ENCODE measurements at places on chromosomes 5 and 9.

- no peak for DNase-seq
These were observed 15.8 kb downstream of the EXOC3 start for GRCh38 chr5:458547-459353.

DNA sequence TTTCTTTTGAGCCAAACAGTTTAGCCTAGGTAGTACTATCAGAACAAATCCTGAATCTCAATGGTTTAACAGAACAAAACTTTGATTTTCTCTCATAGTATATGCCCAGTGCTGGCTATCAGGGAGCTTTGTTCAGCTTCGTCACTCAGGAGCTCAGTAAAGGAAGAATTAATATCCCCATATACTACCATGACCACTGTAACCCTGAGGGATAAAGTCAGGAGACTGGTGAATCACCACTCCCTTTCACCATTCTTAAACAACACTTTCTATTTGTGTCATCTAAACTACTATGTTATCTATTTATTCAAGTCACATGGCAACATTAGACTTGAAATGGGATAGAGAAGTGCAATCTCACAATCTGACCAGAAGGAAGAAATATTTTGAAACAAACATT is 522.6 kb upstream of the COX7C start:
- no peak for DNase-seq

- DNase-seq, result peak; percentile 42
These were observed 885 bp downstream of the RNF44 start for GRCh38 chr5:176536132-176536901.

GRCh38 chr5:154464438-154464837 is 13.6 kb downstream of the HAND1 start:
- DNase-seq, result no peak

DNA sequence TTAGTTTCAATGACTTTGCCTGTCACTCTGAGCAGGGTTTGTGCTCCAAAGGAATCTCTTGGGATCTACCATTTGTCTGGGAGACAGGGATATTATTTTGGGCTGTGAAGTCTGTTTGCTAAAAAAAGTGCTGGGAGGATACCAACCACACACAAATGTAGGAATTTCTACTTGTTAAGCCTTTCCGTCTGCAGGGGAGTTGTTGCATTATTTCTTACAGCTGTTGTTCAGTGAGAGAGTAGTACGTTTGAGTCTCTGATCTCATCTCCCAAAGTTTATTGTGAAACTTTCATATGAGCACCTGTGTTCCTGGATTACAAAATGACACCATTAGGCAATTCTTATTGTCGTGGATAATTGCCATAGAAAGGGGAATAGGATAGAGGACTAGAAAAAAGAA is 78.3 kb upstream of the SEMA6A start:
- DNase-seq, result no peak

GRCh38 chr5:54309691-54310432 is 511 bp downstream of the ARL15 start:
- DNase-seq, result no peak

- DNase-seq, result no peak
These were observed 450.5 kb upstream of the PTPRD start for GRCh38 chr9:11063263-11063662.

GRCh38 chr9:134399435-134400056 is 73.3 kb downstream of the RXRA start:
- DNase-seq, result no peak

GRCh38 chr9:120583958-120584369 is 4.0 kb upstream of the CDK5RAP2 start:
- DNase-seq, result peak; percentile 80

DNA sequence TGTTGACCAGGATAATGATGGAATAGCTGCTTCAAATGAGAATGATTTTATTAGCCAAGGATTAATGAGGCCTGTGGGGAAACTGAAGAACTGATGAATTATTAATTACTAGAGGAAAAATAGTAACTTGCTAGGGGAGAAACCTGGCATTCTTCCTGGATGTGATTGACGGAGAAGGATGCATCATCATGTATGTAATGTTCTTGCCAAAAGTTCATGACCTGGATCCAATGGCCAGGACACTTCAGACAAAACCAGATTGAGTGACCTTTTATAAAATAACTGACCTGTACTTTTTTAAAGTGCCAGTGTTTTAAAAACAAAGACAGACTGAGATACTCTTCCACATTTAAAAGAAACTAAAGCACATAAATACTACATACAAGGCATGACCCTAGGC is 23.7 kb downstream of the KIAA1191 start:
- no peak for DNase-seq

DNA sequence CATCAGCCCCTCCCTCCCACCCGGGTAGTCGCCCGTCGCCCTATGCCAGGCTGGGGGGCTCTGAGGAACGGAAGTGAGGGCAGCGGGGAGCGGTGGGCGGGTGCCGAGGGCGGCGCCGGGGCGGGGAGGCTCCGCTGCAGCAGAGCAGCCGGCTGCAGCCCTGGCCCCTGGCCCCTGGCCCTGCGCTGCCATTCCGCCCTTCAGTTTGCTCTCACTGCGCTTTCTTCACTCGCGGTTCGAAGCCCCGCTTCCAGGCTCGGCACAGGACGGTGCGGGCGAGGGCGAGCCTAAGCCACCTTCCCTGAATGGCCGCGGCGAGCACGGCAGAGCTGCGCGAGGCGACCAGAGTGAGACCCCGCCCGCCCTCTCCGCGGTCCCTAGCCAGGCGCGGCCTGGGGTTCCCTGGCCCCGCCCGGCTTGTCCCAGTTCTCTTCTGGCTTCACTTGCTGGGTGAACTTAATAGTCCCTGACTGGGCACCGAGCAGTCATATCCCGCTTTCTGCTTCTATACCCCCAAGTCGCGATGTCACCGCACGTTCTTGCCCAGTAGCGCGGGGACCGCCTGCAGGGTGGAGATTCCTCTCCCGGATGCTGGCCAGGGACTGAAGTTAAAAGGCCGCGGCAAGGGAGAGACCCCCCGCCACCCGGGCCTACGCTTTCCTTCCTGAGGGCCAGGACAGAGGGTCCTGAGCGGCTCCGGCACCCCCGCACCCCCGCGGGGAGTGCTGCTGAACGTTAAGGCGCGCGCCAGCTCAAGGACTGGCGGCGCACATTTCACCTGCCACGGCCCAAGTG is 623 bp upstream of the TRIM36 start:
- no peak for DNase-seq

DNA sequence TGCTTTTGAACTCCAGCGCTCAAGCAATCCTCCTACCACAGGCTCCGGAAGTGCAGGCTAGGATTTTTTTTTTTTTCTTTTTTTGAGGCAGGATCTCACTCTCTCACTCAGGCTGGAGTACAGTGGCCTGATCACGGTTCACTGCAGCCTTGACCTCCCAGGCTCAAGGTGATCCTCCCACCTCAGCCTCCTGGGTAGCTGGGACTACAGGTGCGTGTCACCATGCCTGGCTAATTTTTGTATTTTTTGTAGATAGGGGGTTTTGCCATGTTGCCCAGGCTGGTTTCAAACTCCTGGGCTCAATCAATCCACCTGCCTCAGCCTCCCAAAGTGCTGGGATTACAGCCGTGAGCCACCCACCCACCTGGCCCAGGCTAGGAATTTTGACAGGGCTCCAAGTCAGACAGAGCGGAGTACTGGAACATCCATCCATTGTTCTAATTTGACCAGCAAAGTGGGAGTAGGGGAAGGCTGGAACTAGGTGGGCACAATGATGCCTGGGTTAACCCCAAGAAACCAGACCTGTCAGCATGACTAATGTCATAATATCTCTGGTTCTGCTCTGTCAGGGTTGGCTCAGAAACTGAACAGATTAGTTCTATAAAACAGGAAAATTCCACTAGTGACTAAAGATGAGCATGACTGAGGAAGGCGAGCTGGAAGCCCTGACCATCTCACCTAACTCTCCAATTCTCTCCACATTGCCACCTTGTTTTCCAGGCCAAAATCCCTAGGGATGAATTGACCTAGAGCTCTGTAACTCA is 9.2 kb downstream of the ZBTB5 start:
- DNase-seq, result no peak

DNA sequence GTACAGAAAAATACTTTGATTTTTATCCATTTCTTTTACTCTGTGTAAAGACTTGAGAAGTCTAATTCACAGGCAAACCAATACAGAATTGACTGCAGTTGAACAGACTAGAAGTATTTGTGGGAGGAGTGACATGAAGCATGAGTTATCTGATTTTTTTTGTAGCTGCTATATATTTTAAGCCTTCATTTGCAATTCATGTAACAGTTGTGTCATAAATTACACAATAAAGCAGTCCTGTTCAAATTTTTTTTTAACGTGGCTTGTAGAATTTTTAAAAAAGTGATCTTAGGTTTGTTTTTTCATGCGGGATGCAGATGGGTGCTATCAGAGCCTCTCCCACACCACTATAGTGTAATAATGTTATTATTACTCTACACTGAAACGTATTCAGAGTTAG is 2.9 kb upstream of the MAML1 start:
- no peak for DNase-seq

GRCh38 chr5:178560911-178561310 is 29.3 kb downstream of the COL23A1 start:
- no peak for DNase-seq

GRCh38 chr5:96880444-96881164 is 4.3 kb downstream of the ERAP2 start:
- no peak for DNase-seq

DNA sequence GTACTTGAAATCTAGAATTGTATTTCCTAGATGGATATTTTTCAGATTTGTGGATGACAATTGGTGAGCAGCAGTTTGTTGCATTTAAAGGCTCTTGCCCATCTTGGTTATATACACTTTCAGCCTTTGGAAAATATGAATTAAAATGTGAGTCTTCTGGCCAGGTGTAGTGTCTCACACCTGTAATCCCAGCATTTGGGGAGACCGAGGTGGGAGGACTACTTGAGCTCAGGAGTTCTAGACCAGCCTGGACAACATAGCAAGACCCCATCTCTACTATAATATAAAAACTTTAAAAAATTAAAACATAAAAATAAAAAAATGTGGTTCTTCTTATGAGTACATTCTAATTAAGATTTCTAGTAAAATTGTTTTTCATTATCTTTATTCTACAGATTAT is 102.0 kb downstream of the MTREX start:
- DNase-seq, result no peak

DNA sequence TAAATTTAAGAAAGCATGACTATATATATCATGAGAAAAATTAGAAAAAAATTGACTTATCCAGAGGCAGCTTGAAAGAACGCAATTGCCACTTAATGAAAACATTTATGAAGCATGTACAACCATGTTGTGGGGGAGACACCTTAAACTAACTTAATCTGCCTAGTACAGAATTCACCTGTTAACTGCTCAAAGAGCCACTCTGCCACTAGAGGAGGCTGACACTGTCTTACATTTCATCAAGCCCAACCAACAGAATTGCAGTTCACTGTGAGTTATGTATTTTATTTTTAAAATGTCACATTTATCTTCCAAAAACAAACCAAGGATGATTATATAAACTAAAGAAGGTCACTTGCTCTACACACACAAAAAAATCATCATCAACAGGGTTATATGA is 252.9 kb downstream of the MLLT3 start:
- no peak for DNase-seq

GRCh38 chr5:172303162-172303561 is 19.6 kb upstream of the UBTD2 start:
- DNase-seq, result no peak

DNA sequence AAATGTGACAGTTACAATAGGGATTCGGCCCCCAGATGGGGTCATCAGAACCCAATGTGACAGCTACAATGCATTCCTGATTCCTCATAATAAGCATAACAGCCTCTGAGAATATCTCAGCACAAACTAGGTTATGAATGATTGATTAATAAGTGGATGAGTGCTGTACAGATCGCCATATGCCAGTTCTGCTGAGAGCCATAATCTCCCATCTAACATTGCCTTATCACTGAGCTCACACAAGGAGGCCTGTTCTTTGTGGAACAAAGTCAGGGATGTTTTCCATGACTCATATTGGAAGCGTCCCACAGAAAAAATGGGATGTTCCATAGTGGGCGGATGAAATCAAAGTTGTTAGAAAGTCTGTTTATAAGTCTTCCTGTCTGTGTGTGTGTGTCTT is 89.6 kb downstream of the KIF4B start:
- DNase-seq, result no peak

GRCh38 chr5:169876386-169876785 is 103.9 kb downstream of the INSYN2B start:
- DNase-seq, result no peak

- no peak for DNase-seq
These were observed 57.6 kb downstream of the HMCN2 start for GRCh38 chr9:130323051-130323745.

DNA sequence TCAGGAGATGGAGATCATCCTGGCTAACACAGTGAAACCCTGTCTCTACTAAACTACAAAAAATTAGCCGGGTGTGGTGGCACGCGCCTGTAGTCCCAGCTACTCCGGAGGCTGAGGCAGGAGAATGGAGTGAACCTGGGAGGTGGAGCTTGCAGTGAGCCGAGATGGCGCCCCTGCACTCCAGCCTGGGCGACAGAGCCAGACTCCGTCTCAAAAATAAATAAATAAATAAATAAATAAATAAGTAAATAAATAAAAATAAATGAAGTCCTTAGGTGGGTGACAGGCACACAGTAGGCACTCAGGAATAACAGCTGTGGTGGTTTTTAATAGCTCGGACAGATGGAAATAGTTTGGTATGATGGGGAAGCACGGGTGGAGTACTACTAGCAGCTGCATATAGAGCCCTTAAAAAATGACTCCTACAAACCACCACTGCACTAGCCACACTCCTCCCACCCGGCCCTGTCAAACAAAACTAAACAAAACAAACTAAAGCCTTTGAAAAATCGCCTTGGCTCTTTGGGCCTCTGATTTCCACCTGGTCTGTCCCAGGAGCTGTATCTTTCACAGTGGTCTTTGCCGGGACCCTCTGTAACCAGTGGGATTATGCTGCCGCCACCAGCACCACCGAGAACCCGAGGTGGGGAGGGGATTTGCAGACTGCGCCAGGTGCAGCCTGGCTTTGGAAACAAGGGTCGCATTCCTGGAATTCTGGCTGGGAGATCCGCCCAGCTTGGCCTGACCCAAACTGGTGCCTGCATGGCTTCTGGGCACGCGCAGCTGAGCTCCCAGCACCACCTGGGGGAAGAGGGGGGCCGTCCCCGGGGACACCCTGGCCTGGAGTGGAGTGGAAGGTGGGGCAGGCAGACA is 5.1 kb upstream of the WDR5 start:
- no peak for DNase-seq

DNA sequence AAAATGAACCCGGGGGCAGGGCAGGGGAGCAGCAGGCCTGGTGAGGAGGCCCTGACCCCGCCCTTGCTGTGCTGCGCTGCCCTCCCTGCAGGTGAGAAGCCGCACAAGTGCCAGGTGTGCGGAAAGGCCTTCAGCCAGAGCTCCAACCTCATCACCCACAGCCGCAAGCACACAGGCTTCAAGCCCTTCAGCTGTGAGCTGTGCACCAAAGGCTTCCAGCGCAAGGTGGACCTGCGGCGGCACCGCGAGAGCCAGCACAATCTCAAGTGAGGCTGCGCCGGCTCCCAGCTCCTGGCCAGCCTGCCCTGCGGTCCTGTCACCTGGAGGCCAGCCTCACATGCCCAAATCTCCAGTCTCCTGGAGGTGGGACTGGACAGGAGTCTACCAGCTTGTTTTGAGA is 12.3 kb downstream of the GFI1B start:
- DNase-seq, result no peak

- no peak for DNase-seq
These were observed 191.1 kb upstream of the DMRT1 start for GRCh38 chr9:650362-650761.

Data from fibroblast of the conjunctiva (primary cell).